ENCODE measurements at places on chromosomes 13 and 19. TPM values are rescaled to one million over a fixed set of nuclear protein-coding genes. Genes with fewer than 3 reads are reported as not detected.

GRCh38 chr13:49410006-49410405 lies 33.9 kb downstream of the CAB39L start:
- DNase-seq, result no peak

DNA sequence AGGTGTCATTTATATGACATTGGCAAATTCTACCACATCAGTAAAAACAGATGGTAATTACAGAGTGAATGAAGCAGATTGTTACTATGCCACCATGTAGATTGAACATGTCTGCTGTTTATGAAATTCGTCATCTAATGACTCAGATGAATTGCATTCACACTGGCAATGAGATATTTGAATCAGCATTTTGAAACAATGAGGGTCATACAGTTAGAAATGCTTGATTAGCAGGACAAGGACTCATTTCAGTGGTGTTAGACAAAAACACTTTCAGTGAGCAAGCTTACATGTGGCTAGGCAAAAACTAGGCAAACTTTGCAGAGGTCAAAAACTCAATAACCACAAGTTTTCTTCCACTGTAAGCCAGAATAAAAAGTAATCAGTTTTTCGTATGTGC lies 1165.0 kb downstream of the SLITRK1 start:
- peak; percentile 94 for DNase-seq

The PALM gene
- not detected for total RNA-seq

- DNase-seq, result no peak
These were observed 25.8 kb upstream of the CYP2S1 start for GRCh38 chr19:41166944-41167804.

DNA sequence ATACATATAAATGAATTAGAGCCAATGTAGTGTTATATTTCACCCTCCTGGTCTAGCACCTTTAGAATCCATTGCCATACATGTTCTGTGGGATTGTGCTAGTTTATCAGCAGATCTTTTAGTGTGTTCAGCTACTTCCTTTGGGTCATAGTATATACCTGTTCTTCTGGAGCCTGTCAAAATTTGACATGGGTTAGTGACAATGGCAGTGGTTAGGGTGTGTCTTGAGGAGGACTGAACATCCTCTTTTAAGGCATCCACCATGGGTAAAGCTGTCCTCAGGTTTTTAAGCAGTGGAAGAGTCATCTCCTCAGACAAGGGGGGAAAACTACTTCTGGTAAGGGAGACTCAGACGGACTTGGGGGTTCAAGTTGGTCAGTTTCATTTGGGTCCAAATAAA lies 29.4 kb downstream of the DNAJC3 start:
- DNase-seq, result no peak

DNA sequence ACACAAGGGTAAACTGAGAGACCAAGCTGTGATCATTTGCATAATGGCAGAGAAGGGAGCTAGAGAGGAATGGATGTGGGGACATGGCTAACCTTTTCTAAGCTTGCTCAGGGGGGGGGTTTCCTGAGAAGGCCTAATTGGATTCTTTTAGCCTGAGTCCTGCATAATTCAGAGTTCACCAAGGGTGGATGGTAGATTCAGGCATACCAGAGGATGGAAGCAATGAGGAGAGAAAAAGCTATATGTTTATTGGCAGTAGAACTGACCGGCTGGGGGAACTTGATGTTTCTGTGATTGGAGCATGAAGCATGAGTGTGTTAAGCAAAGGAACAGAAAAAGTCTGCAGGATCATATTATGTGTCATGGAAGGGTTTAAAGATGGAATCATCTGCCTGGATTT lies 65.9 kb upstream of the KLF12 start:
- no peak for DNase-seq

DNA sequence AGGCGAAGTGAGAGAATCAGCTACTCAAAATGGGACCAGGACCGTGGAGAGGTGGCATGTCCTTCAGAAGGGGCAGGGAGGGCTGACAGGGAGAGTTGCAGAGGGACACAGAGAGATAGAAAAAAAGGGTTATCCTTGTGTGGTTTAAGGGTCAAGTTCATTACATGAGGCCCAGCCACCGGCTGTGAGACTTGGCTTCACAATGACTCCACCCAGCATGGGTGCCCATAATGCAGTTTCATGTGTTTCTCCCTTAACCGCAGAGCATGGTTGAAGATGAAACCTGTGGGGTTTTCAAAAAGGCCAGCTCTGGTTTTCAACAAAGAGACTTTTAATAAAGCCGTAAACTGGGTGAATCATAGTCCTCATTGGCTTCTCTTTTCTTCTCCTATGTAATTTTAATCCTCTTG lies 164.6 kb downstream of the KLF5 start:
- no peak for DNase-seq

DNA sequence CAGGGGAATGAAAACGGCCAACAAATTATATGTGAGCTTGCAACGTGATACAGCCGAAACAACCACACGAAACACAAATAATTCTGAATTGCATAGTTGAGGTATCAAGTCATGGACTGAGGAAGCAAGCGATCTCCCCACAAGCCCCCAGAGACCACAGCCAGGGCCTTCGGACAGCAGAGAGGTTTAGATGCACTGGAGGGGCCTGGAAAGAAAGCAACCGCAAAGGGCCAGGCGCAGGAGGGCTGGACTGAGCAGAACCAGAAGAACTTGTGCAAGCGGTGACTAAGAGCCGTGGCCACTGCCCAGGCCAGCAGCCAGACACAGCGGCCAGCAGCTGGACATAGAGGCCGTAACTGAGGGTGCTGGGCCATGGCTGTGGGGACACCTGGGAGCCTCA lies 131.4 kb downstream of the TNFRSF19 start:
- DNase-seq, result peak; percentile 5

The FUT6 gene
- not detected for total RNA-seq

- DNase-seq, result peak; percentile 96
These were observed 1.5 kb downstream of the GPC6 start for GRCh38 chr13:93227878-93228642.

- no peak for DNase-seq
These were observed 59.2 kb downstream of the MLLT1 start for GRCh38 chr19:6220385-6221191.

DNA sequence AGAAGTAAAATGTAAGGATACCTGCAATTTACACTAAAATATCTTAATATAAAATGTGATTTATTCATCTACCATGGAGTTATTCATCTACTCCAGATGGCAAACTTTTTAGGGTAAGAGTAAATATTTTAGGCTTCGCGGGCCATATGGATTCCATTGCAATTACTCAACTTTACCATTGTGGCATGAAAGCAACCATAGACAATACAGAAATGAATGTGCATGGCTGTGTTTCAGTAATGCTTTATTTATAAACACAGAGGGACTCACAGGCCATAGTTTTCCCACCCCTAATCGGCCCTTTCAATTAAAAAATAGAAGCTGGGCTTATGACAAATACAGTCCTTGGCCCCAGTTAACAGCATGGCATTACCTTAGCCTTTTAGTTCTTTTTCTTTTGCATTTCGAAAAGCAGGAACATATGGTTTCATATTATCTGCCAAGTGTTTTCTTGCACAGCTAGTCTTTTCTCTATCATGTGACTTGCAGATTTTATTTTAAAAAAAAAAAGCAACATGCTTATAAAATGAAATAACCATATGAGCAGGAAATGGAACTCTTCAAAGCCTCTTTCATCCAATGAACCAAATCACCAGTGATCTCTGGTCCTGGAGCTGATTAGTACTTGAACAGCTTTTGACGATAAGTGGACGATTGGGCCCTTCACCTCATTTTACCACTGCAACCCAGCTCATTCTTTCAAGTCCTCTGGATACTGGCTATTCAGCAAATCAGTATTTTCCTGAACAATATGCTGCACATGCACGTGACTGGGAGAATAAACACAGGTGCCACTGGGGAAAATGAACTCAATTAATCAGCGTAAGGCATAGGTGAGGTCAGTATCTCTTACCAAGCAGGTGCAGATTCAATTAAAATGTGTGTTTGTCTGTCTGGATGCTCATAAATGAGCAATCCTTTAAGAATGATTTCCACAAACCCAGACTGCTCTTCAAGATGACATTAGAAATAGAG lies 63.9 kb downstream of the LHFPL6 start:
- DNase-seq, result peak; percentile 72

The SPACA4 gene
- not detected for total RNA-seq

DNA sequence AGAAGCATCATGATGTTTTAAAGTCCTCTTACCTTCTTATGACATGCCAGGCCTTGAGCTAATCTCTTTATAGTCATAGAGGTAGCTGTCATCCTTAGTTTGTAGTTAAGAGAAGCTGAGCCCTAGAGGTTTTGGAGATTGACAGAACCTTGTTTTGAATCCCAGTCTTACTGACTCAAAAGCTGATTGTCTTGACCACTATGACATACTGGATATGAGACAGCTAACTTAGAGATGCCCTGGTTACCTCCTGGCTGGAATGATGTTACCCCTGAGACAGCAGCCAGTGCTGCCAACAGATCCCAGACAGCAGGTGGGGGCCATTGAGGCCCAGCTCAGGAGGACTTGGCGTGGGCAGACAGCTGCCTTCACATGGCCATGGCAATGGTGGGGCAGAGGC lies 311.0 kb downstream of the MTUS2 start:
- DNase-seq, result no peak

The PCDH20 gene
- not detected for total RNA-seq

The CGB3 gene
- total RNA-seq, result not detected

DNA sequence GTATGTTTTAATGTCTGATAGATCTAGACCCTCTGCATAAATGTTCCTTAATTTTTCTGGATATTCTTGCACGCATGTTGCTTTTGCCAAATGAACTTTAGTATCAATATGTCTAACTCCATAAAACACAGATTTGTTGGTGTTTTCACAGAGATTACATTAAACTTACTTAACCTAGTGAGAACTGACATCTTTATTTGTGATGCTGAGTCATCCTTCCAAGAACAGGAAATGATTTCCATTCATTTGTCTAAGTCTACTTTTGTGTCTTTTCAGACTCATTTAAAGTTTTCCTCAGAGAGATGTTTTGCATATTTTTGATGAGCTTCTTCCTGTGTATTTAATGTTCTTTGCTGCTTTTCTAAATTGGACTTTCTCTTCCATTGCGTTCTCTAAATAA lies 184.0 kb downstream of the SLC7A1 start:
- DNase-seq, result no peak

DNA sequence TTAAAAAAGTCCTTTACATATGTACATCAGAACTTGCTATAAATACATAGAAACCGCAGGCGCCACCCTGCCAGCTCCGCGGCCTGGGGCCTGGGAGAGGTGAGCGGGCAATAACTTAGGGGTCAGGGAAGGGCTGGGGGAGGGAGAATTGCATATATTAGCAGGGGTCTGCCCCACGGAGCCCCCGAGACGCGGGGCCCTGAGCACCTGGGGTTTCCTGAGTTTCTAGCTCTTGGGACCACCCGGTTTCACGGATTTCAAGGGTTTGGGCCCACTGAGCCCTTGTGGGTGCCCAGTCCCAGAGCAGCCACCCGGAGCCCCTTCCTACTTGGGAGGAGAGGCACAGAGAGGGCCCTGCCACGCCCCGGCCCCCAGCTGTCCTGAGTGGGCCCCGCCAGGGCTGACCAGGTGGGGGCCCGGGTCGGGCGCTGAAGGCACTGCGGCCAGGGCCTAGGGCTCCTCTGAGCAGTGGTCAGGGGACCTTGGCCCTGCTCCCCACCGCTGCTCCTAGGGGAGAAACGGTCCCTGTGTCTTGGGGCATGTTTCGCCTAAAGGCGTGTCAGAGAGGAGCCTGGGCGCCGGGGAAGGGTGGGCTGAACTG lies 4.0 kb downstream of the GPX4 start:
- no peak for DNase-seq

The KLF5 gene
- 4.2 TPM for total RNA-seq

GRCh38 chr13:97082461-97083207 lies 88.4 kb upstream of the OXGR1 start:
- DNase-seq, result no peak

GRCh38 chr13:39879286-39880035 lies 224.0 kb downstream of the COG6 start:
- no peak for DNase-seq

All from SJSA1 (cell line).